T follicular helper cell (primary cell): ENCODE measurements at places on chromosomes 5 and 9.
A peak's percentile ranks its signal among the peaks of the same experiment; 100 is the strongest.

DNA sequence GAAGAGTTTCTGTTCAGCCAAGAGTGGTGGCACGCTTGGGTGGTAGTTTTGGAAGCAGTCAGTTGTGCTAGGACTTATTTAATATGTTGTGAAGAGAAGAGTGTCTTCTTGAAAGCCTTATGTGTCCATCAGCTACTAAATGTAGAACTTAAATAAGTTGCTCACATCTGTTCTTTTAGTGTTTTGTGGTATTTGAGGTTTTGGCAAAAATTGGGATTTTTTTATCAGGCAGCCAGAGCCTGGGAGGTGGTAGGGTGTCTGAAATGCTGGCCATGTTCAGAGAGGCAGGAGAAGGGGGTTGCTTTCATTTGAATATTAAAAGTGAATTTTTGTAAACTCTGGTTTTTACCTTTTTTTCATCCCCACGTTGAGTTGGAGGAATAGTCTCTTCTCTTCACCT lies 24.2 kb upstream of the ZBTB34 start:
- DNase-seq: no peak

- no peak for DNase-seq
Measured at GRCh38 chr9:26537211-26537610, 355.4 kb downstream of the CAAP1 start.

GRCh38 chr9:14957109-14957508 lies 46.9 kb upstream of the FREM1 start:
- DNase-seq: no peak

GRCh38 chr9:131266266-131267229 lies 9.8 kb downstream of the FAM78A start:
- DNase-seq: peak; percentile 33

GRCh38 chr5:5751987-5752386 lies 329.5 kb downstream of the ICE1 start:
- no peak for DNase-seq

GRCh38 chr9:129570450-129571297 lies 50.2 kb downstream of the C9orf50 start:
- no peak for DNase-seq

GRCh38 chr5:109987970-109988369 lies 298.2 kb downstream of the MAN2A1 start:
- no peak for DNase-seq

DNA sequence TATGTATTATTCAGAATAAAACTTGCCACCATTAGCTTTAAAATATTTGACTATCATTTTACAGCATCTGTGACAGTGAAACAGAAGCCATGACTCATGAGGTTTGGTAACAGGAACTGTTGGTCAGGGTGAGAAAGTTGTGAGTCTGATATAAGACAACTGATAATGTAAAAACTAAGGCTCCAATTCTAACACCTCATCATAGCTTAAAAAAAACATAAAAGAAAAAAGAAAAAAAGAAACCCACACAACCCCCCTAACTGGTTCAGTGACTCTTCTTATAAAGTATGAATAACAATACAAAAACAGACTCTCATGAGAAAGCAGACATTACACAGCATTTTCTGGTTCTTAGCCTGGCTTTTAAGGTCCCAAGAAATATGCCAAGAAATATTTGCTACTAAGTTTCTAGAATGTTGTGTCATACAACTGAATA lies 85.8 kb downstream of the MRPS27 start:
- no peak for DNase-seq

DNA sequence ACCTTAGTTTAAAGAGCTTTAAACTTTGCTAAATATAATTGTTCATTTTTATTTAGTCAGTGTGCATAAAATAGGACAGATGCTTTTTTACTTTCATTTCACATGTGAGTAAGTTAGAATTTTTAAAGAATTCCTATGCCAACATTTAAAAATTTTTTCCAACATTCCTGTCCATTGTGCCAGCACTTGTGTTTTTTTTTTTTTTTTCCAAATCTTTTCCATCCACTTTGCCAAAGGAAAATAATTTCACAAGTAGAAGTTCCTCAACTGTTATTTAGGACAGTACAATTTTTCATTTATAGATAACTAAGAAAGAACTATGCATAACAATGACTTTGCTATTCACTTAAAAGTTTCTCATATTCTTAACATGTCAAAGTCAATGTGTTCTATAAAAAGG lies 189.5 kb downstream of the ADAMTS6 start:
- no peak for DNase-seq

DNA sequence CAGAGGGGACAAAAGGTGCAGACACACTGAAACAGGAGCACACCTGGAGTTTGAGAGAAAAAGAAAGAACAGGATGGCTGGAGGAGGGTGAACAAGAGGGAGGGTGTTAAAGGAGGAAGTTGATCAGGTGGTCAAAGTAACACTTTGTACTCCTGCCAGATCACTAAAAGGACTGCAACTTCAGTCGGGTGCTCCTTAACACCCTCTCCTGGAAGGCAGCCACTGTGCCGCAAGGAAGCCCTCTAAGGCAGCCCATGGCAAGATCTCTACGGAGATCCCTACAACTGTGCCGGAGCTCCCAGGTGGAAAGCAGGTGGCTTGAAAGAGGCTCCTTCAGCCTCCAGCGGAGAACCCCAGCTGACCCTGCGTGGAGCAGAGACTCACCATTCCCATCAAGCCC lies 124.4 kb upstream of the MSX2 start:
- DNase-seq: no peak

GRCh38 chr5:43389679-43390329 lies 22.4 kb downstream of the CCL28 start:
- peak; percentile 3 for DNase-seq

DNA sequence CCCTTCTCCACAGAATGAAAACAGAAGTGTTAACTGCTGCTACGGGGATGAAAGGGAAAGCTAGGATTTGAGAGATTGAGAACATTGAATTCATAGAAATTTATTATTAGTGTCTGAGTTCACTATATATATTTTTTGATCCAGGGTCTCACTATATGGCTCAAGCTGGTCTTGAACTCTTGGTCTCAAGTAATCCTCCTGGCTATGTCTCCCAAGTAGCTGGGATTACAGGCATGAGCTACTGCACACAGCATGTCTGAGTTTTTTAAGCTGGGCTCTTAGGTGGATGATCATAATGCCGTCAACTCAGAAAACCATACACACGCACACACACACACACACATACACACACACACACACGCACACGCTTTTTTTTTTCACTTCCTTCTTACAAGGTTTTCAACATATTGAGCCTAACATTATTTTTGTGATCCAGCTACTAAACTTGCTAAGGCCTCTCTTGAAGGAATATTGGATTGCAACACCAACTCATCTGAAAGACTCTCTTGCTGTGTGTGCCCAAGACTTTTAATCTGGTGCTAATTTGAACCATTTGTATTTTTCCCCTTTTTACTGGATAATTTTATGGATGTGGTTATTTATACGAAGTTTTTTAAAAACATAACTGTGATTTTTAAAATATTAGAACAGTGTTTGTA lies 1045.4 kb downstream of the DTWD2 start:
- no peak for DNase-seq

- DNase-seq: no peak
Measured at GRCh38 chr9:112520656-112521055, 34.0 kb downstream of the KIAA1958 start.

- DNase-seq: no peak
Measured at GRCh38 chr9:118522093-118523028, 818.2 kb downstream of the TLR4 start.

DNA sequence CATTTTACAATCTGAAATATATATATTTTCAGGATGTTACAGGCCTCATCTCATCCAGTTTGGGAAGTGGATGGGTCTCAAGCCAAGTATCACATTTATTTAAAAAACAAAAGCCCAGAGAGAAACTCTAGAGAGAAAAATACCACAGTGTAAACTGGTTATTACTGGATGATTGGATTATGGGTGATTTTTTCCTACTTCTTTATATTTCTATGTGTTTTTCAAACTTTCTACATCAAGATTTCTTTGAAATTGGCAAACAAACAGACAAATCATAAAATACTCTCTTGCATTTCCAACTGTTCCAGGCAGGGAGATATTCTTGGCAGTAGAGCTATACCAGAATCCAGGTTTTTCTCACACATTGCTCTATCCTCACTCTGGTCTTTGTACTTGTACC lies 116.0 kb upstream of the SMIM23 start:
- DNase-seq: no peak

DNA sequence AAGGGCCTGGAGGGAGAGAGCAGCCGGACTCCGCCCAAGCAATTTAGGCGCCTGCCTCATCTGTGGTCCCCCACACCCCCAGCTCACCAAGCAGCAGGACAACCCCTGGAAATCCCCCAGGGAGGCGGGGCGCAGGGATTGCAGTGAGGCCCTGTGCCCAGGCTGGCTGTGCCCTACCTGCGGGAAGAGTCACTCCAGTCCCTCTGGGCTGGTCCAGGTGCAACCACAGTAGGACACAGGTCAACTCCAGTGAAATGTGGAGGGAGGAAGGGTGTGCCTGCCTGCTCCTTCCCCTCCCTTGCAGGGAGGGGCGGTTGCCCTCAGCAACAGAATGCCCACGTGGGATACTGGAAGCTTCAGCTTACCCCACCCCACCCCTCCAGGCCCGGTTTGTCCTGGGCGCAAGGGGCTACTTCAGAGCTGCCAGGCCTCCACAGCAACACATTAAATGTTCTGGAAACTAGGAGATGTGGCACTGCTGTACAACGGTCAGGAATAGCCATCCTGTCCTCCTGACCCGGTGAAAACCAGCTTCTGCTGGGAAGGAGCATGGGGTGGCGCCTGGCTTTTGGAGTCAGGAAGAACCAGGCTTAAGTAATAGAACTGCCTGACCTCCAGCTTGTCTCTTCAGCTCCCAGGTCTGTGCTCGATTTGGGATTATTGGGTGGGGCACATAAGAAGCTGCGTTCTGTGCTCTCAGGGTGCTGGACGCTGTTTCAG lies 22.5 kb downstream of the ABO start:
- no peak for DNase-seq

- peak; percentile 51 for DNase-seq
Measured at GRCh38 chr5:132385326-132386105, 16.0 kb downstream of the SLC22A5 start.

DNA sequence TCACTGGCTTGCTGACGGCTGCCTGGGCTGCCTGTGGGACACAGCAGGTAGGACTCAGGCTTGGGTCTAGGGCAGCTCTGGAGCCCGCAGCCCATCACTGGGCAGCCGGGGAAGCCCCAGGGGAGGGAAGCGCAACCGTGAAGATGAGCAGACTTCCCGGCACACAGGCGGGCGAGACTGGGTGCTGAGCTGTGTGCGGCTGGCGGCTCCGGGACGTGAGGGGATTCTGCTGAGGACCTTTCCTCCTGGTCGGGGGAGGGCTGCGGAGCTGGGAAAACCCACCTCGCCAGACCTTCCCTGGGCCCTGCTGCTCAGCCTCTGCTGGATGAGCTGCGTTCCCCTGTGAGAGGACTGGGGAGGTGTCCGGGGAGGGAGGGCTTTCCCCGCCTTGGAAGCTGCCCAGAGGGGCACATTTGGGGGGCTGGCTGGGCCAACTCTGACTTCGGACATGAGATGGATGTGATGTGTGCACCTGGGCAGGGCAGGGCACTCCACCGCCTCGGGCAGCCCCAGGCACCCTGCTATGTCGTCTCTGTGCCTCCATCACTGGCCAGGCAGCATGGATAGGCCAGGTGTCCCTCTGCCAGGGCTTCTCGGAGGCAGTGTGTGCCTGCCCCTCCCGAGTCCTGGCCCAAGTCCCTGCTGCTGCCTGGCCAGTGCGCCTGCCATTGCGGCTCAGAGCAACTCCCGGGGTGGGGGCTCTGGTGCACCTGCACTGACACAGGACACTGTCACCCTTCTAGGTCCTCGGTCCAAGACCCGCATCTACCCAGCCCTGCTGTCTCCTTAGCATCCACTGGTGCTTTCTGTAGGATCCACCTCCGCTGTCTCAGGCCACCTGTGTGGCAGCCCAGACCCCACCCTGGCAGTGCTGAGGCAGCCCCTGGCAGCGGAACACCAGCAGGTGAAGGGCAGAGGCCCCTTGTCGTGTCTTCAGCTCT lies 66.4 kb downstream of the COL5A1 start:
- no peak for DNase-seq

GRCh38 chr5:151970885-151971284 lies 46.2 kb upstream of the GLRA1 start:
- DNase-seq: no peak

GRCh38 chr5:178940569-178941360 lies at the start of gene ZNF454:
TSS of gene ZNF454 (plus strand) at chr5:178941198. CDS start at chr5:178942792, 1,594 bp downstream.
- DNase-seq: no peak

DNA sequence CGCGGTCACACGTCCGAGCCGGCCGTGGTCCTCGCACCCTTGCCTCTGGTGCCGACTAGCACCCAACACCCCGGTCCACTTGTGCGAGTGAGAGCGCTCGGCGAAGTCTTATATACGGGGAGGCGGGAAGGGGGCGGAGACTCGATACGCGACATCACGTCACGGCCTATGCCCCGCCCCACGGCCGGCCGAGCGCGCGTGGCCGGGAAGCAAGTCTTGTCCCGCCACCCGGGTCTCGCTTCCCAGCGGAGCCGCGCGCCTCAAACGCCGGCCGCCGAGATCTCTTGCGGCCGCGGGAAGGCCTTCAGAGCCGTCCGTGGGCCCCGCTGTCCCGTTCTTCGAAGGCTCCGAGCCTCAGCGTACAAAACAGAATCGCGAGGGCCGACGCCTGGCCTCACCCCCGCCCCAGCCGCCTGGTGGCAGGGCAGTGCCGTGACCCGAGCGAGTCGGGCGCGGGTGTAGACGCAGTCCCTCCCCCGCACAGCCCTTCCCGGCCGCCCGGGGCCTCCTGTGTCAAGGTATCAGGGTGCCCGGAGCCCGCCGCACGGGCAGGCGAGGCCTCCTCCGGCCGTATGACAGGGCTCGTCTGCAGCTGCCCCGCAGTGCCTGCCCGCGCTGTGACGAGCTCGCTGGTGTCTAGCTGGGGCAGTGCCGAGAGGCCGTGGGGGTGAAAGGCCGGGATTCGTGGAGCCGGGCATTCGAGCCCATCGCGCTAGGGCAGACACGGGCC lies at the start of gene PLK2:
Gene PLK2 (minus strand): TSS at position 85 of the 730 bp plus-strand sequence. CDS start 127 bp downstream, outside the sequence.
- DNase-seq: peak; percentile 87

- no peak for DNase-seq
Measured at GRCh38 chr5:173472164-173472563, 143.9 kb upstream of the STC2 start.

DNA sequence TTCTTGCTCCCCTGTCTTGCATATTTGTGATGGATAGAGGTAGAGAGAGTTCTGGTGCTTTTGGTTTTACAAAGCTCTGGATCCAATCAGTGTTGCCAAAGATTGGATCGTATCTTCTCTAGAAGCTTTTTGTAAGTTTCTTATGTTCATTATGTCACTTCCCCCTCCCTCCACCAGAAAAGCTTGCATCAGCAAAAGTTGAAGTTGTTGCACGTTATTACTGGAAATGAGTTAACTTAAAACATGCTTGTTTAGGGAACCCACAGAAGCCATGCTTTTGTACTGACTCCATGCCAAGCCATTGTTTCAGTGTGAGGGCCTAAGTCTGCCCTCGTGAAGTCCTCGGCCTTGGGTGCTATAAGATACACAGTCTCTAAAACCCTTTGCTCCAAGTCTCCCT lies 186.5 kb downstream of the ERCC6L2 start:
- DNase-seq: no peak
